ENCODE measurements at places on chromosomes 2 and 18. TPM values are rescaled to one million over a fixed set of nuclear protein-coding genes. Genes with fewer than 3 reads are reported as not detected.

GRCh38 chr18:394262-394986, 106.1 kb downstream of the COLEC12 start:
- peaks cover 27% of the 10 kb centered on the region for H3K27me3 ChIP-seq
- DNase-seq, result no peak
- no peaks in the 10 kb centered on the region for H3K4me1 ChIP-seq
- no peak overlapping the region for H3K27ac ChIP-seq
- no peak overlapping the region for H3K4me3 ChIP-seq

DNA sequence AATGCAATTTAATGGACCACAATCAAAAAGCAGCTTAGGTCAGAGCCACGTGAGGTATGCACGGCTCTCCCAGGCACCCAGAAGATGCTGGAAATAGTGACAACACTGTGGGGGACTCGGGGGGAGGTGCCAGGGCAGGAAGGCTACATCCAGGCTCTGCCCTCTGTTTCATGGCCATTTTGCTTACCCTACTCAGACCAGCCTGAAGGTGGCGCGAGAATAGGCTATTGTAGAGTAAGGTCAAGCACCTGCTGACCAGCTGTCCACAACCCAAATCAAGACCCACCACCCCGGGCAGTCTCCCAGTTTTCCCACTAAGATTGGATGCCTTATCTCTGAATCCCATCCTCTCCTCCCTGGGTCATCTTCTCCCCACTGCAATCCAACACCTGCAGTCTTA, 115.7 kb downstream of the VIT start:
- peaks cover 27% of the 10 kb centered on the region for H3K27me3 ChIP-seq
- no peak overlapping the region for H3K27ac ChIP-seq
- no peaks in the 10 kb centered on the region for H3K36me3 ChIP-seq

- no peak for DNase-seq
- H3K27ac ChIP-seq, result no peak overlapping the region
- H3K4me1 ChIP-seq, result no peaks in the 10 kb centered on the region
- no peak overlapping the region for H3K4me3 ChIP-seq
- H3K27me3 ChIP-seq, result no peaks in the 10 kb centered on the region
Observed at GRCh38 chr2:15010346-15010745, 377.8 kb downstream of the LRATD1 start.

DNA sequence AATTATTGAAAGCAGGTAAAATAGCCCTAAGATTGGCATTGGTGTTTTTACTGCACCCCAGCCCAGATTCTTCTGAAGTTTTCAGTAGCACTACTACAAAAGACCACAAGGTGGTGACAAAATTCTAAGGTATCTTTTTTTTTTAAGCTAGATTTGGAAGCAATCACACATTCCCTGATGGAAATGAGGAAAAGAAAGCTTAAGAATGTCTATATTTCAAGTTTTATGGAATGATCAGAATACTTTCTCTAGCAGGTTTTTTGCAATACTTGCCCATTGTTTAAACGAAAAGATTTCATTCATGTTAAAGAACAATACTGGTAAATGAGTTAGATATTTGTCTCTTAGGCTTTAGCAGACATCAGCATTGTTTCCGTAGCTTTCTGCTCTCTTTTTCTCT, 32.1 kb upstream of the ZNF638 start:
- no peaks in the 10 kb centered on the region for H3K36me3 ChIP-seq
- H3K27ac ChIP-seq, result no peak overlapping the region
- H3K4me1 ChIP-seq, result no peaks in the 10 kb centered on the region
- peak; percentile 51 for DNase-seq

DNA sequence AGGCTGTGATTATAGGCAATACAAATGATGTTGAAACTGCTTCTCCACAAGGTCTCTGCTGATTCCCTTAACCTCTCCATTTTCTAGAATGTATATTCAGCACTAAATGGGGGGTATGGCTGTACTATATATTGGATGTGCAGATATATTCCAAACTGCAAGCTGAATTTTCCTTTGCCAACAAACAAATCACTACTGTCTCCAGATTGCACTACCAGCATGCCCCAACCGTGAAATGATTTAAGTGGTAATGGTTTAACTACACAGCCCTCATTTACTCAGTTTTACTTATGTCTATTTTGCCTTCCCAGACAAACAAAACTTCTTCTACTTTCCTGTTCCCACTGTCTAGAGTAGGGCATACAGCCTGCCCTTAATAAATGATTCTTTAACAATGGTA, 112.7 kb upstream of the GAREM1 start:
- H3K36me3 ChIP-seq, result no peaks in the 10 kb centered on the region
- no peaks in the 10 kb centered on the region for H3K27me3 ChIP-seq
- H3K4me3 ChIP-seq, result no peak overlapping the region
- no peak for DNase-seq
- no peak overlapping the region for H3K27ac ChIP-seq

DNA sequence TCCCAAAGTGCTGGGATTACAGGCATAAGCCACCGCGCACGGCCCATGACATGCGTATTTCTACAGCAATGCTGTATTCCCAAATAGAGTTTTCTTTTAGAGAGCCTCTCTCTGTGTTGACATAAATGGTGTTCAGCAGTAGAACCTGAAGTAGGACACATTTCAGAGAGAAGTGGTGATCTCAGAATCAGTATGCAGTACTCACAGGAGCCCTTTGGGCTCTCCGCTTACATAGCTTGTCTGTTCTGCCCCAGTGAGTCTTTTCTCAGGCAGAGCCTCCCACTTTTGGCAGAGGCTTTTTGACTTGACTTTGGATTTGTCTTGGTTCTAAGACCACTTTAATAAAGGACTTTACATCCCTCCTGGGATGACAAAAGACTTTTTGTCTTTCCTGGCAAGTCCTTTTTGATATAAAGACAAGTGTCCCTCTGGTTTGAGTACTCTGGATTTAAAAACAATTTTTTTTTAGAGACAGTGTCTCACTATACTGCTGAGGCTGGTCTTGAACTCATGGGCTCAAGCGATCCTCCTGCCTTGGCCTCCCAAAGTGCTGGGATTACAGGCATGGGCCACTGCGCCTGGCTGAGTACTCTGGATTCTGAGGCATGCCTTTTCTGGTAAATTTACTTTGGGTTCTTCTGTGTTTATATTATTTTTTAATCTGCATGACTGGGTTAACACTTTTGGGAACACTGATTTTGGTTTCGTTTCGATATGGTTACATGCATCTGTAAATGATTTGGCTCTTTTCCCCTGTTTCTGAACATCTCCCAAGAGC, 113.3 kb downstream of the SMAD2 start:
- no peaks in the 10 kb centered on the region for H3K27me3 ChIP-seq
- no peak overlapping the region for H3K4me3 ChIP-seq
- no peak for DNase-seq
- no peak overlapping the region for H3K27ac ChIP-seq
- no peaks in the 10 kb centered on the region for H3K4me1 ChIP-seq

GRCh38 chr18:74994502-74995418, 214.2 kb downstream of the PTGR3 start:
- H3K27ac ChIP-seq, result no peak overlapping the region
- no peaks in the 10 kb centered on the region for H3K27me3 ChIP-seq
- H3K4me1 ChIP-seq, result no peaks in the 10 kb centered on the region
- no peak for DNase-seq
- H3K36me3 ChIP-seq, result no peaks in the 10 kb centered on the region

DNA sequence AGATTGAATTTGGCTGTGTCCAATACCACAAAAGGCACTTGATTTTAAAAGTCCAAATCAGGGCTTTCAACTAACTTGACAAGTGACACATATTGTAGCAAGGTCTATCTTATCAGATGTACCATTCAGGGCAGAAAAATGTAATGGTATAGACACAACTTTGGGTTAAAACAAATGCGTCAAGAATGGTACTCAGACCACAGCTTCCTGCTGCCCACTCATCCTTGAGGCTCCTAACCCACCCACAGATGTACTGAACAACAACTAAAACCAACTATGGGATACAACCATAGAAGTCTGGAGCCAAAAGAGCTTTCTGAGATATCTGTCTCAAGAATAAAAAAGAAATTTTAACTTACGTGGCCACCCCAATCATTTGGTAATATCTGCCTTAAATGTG, 105.2 kb downstream of the RBM43 start:
- H3K4me3 ChIP-seq, result no peak overlapping the region
- no peak for DNase-seq
- H3K36me3 ChIP-seq, result no peaks in the 10 kb centered on the region
- H3K4me1 ChIP-seq, result no peaks in the 10 kb centered on the region

DNA sequence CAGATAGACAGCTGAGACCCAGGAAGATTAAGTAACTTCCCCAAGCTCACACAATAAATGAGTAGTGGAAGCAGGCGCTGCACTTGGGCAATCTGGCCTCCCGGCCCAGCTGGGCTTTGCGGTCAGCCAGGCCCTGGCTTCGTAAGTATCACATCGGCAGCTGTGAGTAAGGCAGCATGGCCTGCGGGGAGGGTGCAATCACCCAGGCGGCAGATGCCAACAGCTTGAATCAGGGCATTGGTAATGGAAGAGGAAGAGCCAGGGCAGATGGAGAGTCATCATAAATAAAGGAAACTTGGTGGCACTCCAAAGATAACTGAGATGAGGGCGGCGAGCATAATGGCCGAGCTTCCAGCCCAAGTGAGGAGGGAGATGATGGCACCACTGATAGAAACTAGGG, 217.9 kb upstream of the PID1 start:
- no peak overlapping the region for H3K4me3 ChIP-seq
- no peaks in the 10 kb centered on the region for H3K4me1 ChIP-seq
- no peak overlapping the region for H3K27ac ChIP-seq
- H3K36me3 ChIP-seq, result no peaks in the 10 kb centered on the region
- no peak for DNase-seq

DNA sequence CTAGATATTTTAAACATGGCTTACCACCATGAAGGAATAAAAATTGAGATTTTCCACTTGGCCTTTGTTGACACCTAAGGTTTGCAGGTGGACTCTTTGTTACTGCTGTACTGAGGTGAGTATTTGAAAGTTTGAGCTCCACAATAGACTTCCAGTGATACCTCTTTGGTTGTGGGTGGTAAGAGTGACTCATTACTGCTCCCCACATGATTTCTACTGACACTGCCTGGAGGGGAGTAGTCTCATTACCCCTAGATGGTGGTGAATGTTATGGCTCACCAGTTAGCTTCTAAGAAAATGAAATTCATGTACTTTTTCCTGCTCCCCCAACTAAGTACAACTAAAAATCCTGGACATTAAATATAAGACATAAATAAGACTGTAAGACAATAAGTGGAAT, 1183.1 kb upstream of the TMEFF2 start:
- H3K27me3 ChIP-seq, result no peaks in the 10 kb centered on the region
- no peak overlapping the region for H3K27ac ChIP-seq
- no peaks in the 10 kb centered on the region for H3K36me3 ChIP-seq
- no peak overlapping the region for H3K4me3 ChIP-seq

GRCh38 chr2:217223222-217223930, 363.5 kb upstream of the TNP1 start:
- no peaks in the 10 kb centered on the region for H3K36me3 ChIP-seq
- H3K27ac ChIP-seq, result peak overlapping the region; percentile 16
- H3K4me1 ChIP-seq, result peaks cover 12% of the 10 kb centered on the region
- no peak overlapping the region for H3K4me3 ChIP-seq

DNA sequence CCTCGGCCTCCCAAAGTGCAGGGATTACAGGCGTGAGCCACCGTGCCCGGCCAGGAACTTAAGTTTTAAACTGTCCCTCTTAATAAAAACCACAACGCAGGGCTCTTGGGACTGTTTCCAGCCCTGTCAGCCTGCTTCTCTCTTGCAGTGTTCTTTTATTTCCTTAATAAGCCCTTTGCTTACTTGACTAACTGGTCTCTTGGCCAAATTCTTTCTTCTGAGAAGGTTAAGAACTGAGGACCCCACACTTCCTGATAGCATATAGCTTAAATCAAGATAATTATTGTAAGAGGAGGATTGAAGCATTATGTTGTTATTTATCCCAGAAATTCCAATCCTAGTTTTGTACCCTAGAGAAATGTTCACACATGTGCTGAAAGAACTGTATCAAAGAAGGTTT, 128.2 kb upstream of the UXS1 start:
- H3K27ac ChIP-seq, result no peak overlapping the region
- no peak overlapping the region for H3K4me3 ChIP-seq
- no peak for DNase-seq

DNA sequence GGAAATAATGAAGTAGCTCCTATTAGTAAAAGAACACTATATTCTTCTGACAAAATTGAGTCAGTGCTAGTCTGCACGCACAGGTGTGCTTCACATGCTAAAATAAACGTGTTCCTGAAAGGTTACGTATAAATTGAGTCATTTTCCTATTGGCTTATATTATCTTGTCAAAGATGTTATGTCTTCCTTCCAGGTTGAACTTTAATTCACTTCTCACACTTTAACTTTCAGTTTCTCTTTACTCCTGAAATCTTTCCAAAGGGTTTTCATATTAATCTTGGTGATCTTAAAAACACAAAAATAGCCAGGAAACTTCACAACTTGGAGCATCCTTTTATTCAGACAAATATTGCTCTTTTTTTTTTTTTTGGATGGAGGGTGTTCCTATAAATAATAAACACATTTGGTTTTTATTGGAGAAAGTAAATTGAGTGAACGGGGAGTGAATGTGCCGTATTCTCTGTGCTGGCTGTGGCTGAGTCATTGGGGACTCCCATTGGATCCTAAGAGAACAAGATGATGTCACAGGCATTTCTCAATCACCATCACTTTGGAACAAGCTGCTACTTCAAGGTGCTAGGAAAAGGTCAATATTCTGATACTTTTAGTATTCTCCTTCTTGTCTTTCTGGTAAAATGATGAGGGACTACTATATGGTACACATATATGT, 150.2 kb upstream of the SPATS2L start:
- H3K27ac ChIP-seq, result no peak overlapping the region
- H3K4me3 ChIP-seq, result no peak overlapping the region
- no peak for DNase-seq
- no peaks in the 10 kb centered on the region for H3K27me3 ChIP-seq

GRCh38 chr2:205198140-205198525, 484.2 kb upstream of the NRP2 start:
- H3K27ac ChIP-seq, result 0 out of 3 replicates have a peak overlapping the region, but pooled peaks have one; percentile 21
- no peak overlapping the region for H3K4me3 ChIP-seq
- H3K4me1 ChIP-seq, result no peaks in the 10 kb centered on the region
- H3K36me3 ChIP-seq, result no peaks in the 10 kb centered on the region

GRCh38 chr2:121722479-121722878, 14.2 kb downstream of the NIFK start:
- peaks cover 10% of the 10 kb centered on the region for H3K36me3 ChIP-seq
- peak; percentile 62 for DNase-seq
- H3K4me3 ChIP-seq, result no peak overlapping the region

Gene GNLY
- not detected for total RNA-seq

Gene HOXD11
- total RNA-seq, result not detected

Gene FAM228A
- total RNA-seq, result not detected

Gene EPB41L3
- total RNA-seq, result 0.44 TPM

Gene PSMA8
- not detected for total RNA-seq

Gene PUM2
- total RNA-seq, result 53.3 TPM

Gene SLC8A1
- not detected for total RNA-seq

Gene CAVIN2
- total RNA-seq, result 74.6 TPM

Gene PGAP1
- 0.74 TPM for total RNA-seq

Gene SDC1
- 2.7 TPM for total RNA-seq

Gene EFEMP1
- total RNA-seq, result 0.82 TPM

Gene RPRD1A
- total RNA-seq, result 65.0 TPM

Gene ANKRD44
- total RNA-seq, result 0.25 TPM
